ENCODE measurements at places on chromosomes 4 and X. TPM values are rescaled to one million over a fixed set of nuclear protein-coding genes. Genes with fewer than 3 reads are reported as not detected.

GRCh38 chr4:80462621-80463091 is 127.1 kb downstream of the CFAP299 start:
- DNase-seq, result no peak

GRCh38 chr4:26862381-26862915 is 1.8 kb downstream of the STIM2 start:
- no peak for DNase-seq

DNA sequence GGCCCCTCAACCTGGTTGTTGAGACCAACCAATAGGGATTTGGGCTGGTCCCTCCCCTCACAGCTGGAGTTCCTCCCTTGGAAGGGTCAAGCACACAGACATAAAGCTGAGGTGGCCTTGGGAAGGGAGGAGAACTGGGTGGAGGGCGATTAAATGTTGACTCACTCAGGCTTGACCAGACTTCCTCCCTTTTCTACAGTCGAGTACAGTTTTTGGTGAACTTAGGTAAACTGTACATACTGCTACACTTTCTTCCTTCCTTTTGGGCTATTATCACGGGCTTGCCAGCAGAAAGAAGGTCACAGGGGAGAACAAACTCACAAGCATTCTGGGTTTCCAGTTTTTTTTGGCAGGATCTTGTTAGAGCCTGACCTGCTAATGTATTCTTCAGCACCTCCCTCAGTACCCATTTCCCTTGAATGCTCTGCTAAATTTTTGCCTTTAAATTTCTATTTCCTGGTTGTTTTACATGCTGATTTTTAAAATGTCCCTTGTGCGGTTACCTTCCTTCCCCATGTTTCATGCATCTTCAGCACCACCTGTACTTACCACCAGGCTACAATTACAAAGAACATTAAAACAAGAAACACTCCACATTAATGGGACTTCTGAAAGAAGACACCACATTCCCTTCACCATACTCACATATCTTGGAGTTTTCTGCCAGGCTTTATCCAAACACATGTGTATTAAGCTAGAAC is 135.2 kb upstream of the RASGEF1B start:
- peak; percentile 13 for DNase-seq

BEX1 gene
- 60.6 TPM for total RNA-seq
